ENCODE measurements at places on chromosomes 6 and 20.

- DNase-seq, result no peak
These were observed 6.0 kb downstream of the DDX43 start for GRCh38 chr6:73400656-73401055.

- DNase-seq, result no peak
These were observed 121.2 kb downstream of the SULF2 start for GRCh38 chr20:47664068-47664437.

GRCh38 chr6:134956676-134957075 lies 6.8 kb upstream of the ALDH8A1 start:
- DNase-seq, result no peak

GRCh38 chr6:165206798-165207197 lies 102.6 kb downstream of the C6orf118 start:
- no peak for DNase-seq

DNA sequence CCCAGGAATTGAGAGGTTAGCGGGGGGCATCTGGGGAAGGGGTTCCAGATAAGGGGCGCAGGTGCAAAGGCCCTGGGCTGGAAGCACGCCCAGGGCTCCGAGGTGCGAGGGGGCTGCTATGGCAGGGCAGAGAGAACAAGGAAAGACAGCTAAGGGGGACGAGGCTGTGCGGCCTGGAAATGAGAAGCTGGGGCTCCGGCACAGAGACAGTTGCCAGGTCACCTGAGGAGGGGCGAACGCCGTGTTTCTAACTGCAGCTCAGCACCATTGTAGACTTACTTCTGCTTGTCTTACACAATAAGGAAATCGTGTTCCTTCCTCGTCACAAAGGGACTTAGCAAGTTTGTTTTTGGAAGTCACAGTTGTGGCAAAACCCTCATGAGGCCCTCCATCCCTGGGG lies 68.9 kb upstream of the TBXT start:
- no peak for DNase-seq

DNA sequence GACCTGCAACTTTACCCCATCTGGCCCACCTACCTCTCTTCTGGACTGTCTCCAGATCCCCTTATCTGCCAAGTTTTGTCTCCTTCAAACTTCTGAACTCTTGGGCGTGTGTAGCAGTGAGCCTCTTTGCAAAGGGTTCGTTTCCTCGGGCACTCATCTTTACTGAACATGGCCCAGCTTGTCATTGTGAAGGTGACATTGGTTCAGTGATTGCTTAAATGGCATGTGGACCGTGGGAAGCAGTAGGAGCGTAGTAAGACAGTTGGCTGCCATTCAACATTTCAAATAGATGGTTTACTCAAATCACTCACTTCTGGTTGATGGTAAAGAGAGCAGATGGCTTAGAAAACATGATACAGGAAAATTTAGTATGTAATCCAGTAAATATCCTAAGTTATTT lies 34.8 kb upstream of the KIF25 start:
- DNase-seq, result no peak

DNA sequence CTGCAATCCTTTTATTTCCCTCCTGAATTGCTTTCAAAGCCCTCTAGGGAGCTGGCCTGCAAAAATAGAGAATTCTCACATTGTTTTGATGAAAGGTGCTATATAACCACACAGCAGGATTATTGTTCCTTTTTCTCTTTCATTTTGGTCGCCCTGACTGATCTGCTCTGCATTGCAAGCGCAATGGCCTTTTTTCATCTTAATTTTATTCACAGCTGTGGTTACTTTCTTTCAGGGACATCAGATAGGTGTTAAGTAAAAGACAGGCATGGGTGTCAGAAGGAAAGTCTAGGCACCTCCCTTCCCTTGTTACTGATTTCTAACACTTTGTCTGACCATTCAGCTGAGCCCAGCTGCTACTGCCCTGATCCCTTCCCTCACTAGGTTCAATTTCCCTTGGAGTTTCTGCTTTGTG lies 850.5 kb upstream of the MAP3K7 start:
- no peak for DNase-seq

DNA sequence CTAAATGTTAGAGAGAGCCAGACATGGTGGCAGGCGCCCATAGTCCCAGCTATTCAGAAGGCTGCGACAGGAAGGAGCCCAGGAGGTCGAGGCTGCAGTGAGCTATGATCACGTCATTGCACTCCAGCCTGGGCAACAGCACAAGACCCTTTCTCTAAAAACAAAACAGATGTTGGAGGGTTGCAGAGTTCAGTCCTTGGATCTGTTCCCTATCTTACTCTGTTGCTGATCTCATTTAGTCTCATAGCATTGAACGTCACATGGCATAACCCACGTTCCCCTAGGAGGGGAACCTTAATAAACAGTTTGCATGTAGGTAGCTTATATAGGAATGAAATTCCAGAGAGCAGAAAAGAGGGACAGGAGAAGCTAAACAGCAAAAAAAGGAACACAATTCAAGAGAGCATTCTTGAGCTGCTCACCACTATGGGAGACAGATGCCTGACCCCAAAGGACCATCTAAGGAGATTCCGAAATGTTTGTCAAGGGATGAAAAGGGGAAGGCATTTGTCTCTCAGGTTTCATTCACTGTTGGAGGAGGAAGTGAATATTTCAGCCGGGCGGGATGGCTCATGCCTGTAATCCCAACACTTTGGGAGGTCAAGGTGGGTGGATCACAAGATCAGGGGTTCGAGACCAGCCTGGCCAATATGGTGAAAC lies 54.6 kb upstream of the PIM1 start:
- DNase-seq, result no peak

DNA sequence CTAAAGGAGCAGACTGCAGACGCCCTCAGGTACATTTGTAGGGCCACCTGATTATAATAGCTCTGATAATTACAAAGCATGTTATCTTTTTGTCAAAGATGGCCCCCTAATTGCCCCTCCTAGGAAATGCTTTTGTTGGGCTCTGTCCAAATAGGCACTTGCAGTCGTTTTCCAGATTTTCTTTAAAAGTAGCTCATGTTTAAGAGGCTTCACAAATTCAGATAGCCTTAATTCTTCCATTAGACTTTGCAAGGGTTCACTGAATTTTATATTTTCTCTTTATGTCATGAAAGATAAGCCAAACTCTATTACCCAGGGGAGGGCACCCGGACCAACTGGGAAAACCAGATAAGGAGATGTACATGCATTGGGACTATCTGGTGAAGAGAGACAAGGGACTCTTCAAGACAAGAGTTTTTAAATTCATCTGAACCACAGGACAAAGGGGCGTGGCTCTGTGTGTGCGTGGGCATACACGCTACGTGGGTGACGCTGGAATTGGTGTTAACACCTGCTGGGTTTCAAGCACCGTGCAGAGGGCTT lies 95.6 kb downstream of the TOX2 start:
- DNase-seq, result no peak

GRCh38 chr20:38123021-38123587 lies 42.0 kb downstream of the TGM2 start:
- no peak for DNase-seq

DNA sequence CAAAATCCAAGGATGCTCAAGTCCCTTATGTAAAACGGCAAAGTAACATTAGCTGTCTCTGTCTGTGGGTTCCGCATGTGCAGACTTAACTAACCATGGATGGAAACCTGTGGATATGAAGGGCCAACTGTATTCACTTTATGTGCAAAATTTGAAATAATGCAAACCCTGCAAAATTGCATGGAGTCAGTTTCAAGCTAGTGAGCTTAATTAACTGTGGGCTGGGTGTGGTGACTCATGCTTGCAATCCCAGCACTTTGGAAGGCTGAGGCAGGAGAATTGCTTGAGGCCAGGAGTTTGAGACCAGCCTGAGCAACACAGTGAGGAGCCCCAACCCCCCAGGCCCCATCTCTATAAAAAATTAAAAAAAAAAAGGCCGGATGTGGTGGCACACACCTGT lies 81.4 kb downstream of the ANKS1A start:
- DNase-seq, result no peak

DNA sequence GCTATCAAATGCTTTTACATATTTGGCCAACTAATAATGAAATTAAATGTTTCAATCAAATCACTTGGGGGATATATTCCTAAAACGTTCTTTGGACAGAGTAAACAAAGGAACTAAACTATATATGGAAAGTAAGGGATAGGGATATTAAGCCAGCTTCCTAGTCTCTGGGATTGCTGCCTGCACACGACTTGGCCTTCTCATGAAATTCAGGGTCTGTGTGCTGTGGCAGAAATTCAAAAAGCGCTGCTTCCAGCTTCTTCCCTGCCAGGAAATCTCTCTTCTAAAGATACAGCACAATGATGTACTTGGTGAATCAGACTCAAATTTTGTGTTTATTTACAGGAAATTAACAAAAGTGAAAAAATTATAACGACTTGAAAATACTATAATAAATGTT lies 206.3 kb upstream of the RAB32 start:
- no peak for DNase-seq

DNA sequence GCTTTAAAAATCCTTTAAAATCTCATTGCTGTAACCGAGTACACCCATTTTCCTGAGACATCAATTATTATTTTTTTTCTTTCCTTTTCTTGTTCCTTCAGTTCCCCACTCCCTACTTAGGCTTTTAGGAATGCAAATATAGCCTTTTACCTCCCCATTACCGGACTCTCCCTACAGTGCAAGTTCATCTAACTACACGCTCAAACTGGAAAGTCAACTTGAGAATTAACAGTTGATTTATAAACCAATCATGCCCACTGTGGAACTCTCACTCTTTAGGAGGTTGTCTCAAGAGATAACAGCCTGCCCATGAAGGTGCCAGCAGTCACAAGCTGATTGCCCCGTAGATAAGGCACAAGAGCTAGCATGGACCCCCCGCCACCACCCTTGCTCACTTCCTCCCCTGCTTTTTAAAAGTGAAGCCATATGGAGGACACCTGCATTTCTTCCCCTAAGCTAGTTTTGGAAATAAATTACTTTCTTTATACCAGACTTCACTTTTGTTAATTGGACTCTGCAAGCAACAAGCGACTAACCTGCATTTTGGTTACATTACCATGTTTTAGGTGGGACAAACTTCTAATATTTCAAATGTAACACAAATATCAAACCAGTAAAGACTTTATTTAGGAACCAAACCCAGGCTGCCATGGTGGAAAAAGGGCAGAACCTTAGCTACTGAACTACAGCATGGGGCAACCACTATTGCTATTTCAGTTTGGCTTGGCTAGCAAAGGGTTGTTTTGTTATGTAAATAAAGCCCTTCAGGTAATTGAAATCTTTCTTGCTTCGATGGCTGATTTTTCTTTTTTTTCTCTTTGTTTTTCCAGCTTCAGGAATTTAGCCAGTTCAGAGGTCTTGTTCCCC lies 34.9 kb downstream of the UBD start:
- no peak for DNase-seq

DNA sequence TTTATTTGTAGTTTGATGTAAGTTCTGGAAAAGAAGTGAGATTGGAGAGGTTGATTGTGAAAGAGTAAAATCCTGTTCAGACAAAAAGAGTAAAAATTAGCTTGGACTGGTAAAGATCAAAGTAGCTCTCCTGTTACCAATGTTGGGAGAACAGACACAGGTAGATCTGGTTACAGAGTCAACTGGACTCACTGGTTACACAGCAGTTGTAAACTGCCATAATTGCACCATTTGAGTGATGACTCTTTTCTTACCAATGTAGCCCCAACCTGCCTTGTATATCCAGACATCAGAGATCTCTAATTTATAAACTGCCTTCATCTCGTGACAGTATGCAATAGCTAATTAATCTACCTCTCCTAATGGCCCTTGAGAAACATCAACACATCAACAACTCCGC lies 165.6 kb upstream of the PRSS16 start:
- no peak for DNase-seq

DNA sequence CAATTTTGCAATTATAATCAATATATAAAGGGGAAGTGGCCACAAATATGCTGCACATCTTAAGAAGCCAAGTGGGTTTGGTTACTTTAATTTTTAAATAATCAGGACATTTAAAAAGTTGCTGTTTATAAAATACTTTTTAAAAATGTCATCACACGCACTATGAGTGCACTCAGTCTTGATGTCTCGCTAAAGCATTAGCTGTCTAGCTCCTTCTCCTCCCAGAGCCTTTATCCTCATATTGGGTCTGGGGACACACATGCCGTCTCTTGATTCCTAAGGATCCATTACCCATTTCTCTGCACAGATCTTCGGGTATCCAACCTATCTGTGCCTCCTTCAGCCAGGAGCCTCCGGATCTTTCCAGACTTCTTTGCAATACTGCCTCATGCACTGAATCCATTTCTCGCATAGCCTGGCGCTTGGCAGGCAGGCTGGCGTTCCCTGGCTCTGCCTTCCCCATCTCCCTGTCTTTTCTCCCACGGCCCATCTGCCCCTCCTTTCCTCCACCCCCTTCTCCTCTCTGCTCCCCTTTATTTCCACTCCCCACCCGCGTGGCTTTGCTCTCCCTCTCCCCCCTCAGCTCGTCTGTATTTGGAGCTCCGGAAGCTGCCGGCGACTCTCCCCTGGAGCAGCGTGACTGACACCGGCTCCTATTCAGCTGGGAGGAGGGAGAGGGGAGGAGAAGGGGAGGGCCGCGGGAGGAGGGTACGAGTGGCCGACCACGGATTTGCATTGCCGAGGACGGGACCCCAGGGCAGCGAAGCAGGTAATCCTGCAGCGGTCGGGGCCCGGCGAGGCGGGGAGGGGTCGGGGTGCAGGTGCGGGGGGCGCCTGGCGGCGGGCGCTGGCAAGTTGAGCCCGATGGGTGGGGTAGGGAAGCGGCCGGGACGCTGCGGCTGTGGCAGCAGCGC lies at the start of gene CAP2:
Gene CAP2 (plus strand): TSS at position 618 of the 914 bp plus-strand sequence. CDS start 27,961 bp downstream, outside the sequence.
- DNase-seq, result peak; percentile 81

- no peak for DNase-seq
These were observed 41.2 kb upstream of the KCNG1 start for GRCh38 chr20:51064137-51064536.

DNA sequence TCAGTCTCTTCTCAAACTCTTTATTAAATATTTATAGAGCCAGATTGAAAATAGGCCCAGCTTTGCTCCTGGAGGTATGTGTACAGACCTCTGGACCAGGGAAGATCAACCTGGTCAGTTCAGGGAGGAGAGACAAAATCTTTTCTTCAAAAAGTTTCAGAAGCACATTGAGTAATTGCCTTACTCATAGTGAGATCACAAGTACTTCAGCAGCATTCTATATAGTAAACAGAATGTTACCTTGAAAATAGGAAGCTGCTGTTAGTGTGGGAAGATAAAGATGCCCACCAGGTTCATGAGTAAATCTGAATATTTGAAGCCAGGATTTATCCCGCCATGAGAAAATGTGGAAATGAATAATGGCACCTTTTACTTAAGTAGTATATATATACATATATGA lies 665.9 kb upstream of the CITED2 start:
- DNase-seq, result no peak

DNA sequence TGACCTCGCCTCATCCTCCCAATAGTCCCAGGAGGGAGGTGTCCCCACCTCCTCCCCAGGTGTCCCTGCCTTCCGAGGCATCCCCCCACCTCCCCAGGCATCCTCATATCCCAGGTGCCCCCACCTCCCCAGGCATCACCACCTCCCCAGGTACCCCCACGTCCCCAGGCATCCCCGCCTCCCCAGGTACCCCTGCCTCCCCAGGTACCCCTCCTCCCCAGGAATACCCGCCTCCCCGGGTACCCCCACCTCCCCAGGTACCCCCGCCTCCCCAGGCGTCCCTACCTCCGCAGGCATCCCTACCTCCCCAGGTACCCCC lies 198.9 kb downstream of the SYNDIG1 start:
- no peak for DNase-seq
